ENCODE measurements at places on chromosomes 13 and 19. TPM values are rescaled to one million over a fixed set of nuclear protein-coding genes. Genes with fewer than 3 reads are reported as not detected.

Gene CTXN1
- 1.9 TPM for total RNA-seq

Gene CD209
- total RNA-seq = not detected

Gene ZNF865
- total RNA-seq = 12.6 TPM

Gene DHDH
- not detected for total RNA-seq

Gene GPR180
- total RNA-seq = 9.6 TPM

Gene RAP2A
- 21.3 TPM for total RNA-seq

Gene BRSK1
- total RNA-seq = 8.4 TPM

GRCh38 chr19:6790194-6791128 lies 18.0 kb downstream of the VAV1 start:
- peaks cover 47% of the 10 kb centered on the region for H3K4me1 ChIP-seq
- peaks cover 52% of the 10 kb centered on the region for H3K36me3 ChIP-seq
- no peak overlapping the region for H3K4me3 ChIP-seq
- no peaks in the 10 kb centered on the region for H3K27me3 ChIP-seq
- no peak for DNase-seq

GRCh38 chr13:61830475-61830874 lies 414.8 kb upstream of the PCDH20 start:
- no peaks in the 10 kb centered on the region for H3K36me3 ChIP-seq
- no peak for DNase-seq
- no peaks in the 10 kb centered on the region for H3K4me1 ChIP-seq
- H3K27ac ChIP-seq = no peak overlapping the region
- H3K27me3 ChIP-seq = no peaks in the 10 kb centered on the region

DNA sequence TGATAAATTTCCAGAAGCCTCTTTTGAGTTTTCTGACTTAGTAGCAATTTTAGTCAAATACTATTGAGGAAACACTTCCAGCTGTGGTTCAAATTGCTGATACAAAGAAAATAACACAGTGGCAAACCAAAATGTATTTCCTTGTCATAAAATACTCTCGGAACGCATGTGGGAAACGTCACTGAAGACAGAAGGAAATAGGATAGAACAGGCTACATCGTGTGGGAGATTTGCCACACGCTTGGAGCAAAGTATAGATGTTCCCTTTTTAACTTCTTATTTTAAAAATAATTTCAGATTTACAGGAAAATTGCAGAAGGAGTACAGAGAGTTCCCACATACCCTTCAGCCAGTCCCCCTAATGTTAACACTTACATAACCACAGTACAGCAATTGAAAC lies 88.8 kb downstream of the ING1 start:
- H3K4me3 ChIP-seq = no peak overlapping the region
- peaks cover 2% of the 10 kb centered on the region for H3K36me3 ChIP-seq
- H3K27ac ChIP-seq = no peak overlapping the region
- peaks cover 10% of the 10 kb centered on the region for H3K4me1 ChIP-seq
- DNase-seq = no peak
- H3K27me3 ChIP-seq = peaks cover 31% of the 10 kb centered on the region

GRCh38 chr13:45209229-45209628 lies 8.4 kb upstream of the KCTD4 start:
- H3K27me3 ChIP-seq = no peaks in the 10 kb centered on the region
- peaks cover 15% of the 10 kb centered on the region for H3K4me1 ChIP-seq
- no peak overlapping the region for H3K27ac ChIP-seq

DNA sequence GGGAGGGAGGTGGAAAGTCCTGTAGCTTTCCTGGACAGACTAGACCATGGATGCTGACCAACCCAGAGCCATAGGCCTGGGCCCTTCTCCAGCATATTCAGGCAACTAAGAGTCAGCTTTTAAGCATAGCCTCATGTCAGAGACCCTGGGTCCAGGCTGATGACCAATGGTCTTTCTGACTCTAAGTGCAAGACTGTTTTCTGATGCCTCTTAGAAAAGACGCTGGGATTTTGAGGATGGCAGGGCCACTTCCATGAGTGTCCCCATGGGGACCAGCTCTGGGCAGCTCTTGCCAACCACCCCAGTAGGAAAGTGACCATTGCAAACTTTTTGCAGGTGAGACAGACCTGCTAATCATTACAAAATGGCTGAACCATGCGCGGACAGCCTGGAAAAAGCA lies 135.6 kb upstream of the KL start:
- DNase-seq = no peak
- peaks cover 2% of the 10 kb centered on the region for H3K27me3 ChIP-seq
- no peaks in the 10 kb centered on the region for H3K4me1 ChIP-seq
- no peak overlapping the region for H3K27ac ChIP-seq
- no peak overlapping the region for H3K4me3 ChIP-seq
- H3K36me3 ChIP-seq = no peaks in the 10 kb centered on the region

GRCh38 chr13:22012686-22013085 lies 341.8 kb downstream of the FGF9 start:
- no peaks in the 10 kb centered on the region for H3K36me3 ChIP-seq
- peaks cover 8% of the 10 kb centered on the region for H3K4me1 ChIP-seq
- no peak for DNase-seq
- no peak overlapping the region for H3K4me3 ChIP-seq
- H3K27ac ChIP-seq = no peak overlapping the region

DNA sequence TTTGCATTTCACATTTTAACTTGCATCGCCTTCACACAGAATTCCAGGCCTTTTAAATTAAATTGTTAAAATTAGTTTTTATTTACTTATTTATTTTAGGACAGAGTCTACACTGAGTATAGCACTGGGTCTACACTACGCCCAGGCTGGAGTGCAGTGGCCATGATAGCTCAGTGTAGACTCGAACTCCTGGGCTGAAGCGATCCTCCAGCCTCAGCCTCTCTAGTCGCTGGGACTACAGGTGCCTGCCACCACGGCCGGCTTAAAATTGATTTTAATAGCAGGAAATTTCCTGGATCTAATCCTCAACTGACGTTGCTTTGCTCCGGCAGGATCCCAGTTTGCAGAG lies 301 bp upstream of the ZNF610 start:
- H3K27me3 ChIP-seq = no peaks in the 10 kb centered on the region
- peak overlapping the region; percentile 91 for H3K27ac ChIP-seq

- DNase-seq = no peak
- no peaks in the 10 kb centered on the region for H3K36me3 ChIP-seq
- H3K27ac ChIP-seq = no peak overlapping the region
- no peaks in the 10 kb centered on the region for H3K4me1 ChIP-seq
Observed at GRCh38 chr13:44605275-44605674, 29.1 kb upstream of the TSC22D1 start.

DNA sequence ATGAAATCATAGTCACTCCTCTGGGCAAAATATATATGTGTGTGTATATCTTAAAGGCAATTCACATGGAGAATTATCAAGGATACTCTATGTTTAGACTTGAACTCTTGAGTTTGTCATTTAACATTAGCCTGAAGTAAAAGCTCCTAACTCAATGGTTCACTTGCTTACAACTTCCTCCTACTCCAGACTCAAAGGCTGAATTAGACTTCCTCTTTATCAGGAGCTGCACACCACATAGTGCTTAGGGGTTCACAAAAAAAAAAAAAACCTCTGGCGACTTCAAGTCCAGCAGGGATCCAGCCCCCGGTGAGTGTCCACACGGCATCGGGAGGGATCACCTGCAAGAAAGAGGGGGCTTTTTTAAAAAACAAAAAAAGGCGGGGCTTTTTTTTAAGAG lies 68.2 kb upstream of the LSM14A start:
- H3K4me1 ChIP-seq = no peaks in the 10 kb centered on the region
- H3K36me3 ChIP-seq = no peaks in the 10 kb centered on the region
- no peak overlapping the region for H3K4me3 ChIP-seq
- H3K27ac ChIP-seq = no peak overlapping the region
- DNase-seq = no peak

- H3K4me1 ChIP-seq = peaks cover 34% of the 10 kb centered on the region
- H3K36me3 ChIP-seq = peaks cover 27% of the 10 kb centered on the region
- no peaks in the 10 kb centered on the region for H3K27me3 ChIP-seq
- peak; percentile 51 for DNase-seq
- peak overlapping the region; percentile 53 for H3K4me3 ChIP-seq
Observed at GRCh38 chr13:110629735-110630134, 14.4 kb downstream of the NAXD start.

- no peak overlapping the region for H3K4me3 ChIP-seq
- no peaks in the 10 kb centered on the region for H3K27me3 ChIP-seq
- no peaks in the 10 kb centered on the region for H3K36me3 ChIP-seq
Observed at GRCh38 chr19:28500296-28500695, 712.7 kb downstream of the UQCRFS1 start.

DNA sequence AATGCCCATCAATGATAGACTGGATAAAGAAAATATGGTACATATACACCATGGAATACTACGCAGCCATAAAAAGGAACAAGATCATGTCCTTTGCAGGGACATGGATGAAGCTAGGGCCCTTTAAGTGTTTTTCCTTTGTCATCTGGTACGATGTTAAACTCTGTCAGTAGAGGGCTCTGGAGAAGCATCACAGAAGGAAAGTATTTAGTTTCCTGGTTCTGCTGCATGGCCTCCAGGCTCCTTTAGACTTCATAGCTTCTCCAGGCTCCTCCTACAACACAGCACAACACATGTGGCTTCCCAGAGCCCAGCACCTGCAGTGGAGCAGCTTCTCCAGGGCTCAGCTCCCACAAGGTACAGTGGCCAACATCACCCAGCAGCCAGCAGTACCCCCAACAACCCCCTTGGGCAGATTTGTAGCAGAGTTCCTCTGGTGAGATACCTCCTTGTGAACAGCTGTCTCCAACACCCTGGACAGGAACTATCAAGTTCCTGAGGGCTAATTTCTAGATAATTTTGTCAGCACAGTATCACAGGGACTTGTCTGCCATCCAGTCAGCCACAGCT lies 63.4 kb downstream of the KCTD12 start:
- no peak overlapping the region for H3K4me3 ChIP-seq
- no peak overlapping the region for H3K27ac ChIP-seq
- peaks cover 2% of the 10 kb centered on the region for H3K27me3 ChIP-seq
- no peaks in the 10 kb centered on the region for H3K36me3 ChIP-seq
- no peaks in the 10 kb centered on the region for H3K4me1 ChIP-seq

- no peak overlapping the region for H3K27ac ChIP-seq
- no peak overlapping the region for H3K4me3 ChIP-seq
- DNase-seq = no peak
Observed at GRCh38 chr13:108917581-108917980, 288.2 kb downstream of the MYO16 start.
